ENCODE measurements at places on chromosomes 2 and 18. TPM values are rescaled to one million over a fixed set of nuclear protein-coding genes. Genes with fewer than 3 reads are reported as not detected.

The SERPINB10 gene
- not detected for total RNA-seq

The PID1 gene
- total RNA-seq = 55.1 TPM

The IL1B gene
- total RNA-seq = 15.8 TPM

The PROKR1 gene
- total RNA-seq = not detected

The HNMT gene
- not detected for total RNA-seq

The SH3BP4 gene
- 34.2 TPM for total RNA-seq

The ST6GAL2 gene
- not detected for total RNA-seq

The SERPINB13 gene
- total RNA-seq = not detected

The SLC4A5 gene
- total RNA-seq = not detected

The MYCN gene
- not detected for total RNA-seq

The GATA6 gene
- total RNA-seq = 42.3 TPM

The DYSF gene
- 1.4 TPM for total RNA-seq

The SPHKAP gene
- total RNA-seq = not detected

The TCF7L1 gene
- total RNA-seq = 0.46 TPM

The G6PC2 gene
- total RNA-seq = not detected

The CHST10 gene
- 40.4 TPM for total RNA-seq

The ACOXL gene
- not detected for total RNA-seq

The KRTCAP3 gene
- not detected for total RNA-seq

The MPP4 gene
- 5.5 TPM for total RNA-seq

The CDH2 gene
- total RNA-seq = 34.1 TPM

The POTEC gene
- total RNA-seq = not detected

The UGT1A7 gene
- total RNA-seq = not detected

All from MG63 (cell line).